Common myeloid progenitor, CD34-positive (primary cell): ENCODE measurements at places on chromosomes 11 and 22.
A peak's percentile ranks its signal among the peaks of the same experiment; 100 is the strongest.

GRCh38 chr22:45335854-45336522, 26.3 kb downstream of the FAM118A start:
- peak; percentile 69 for DNase-seq
- peaks cover 10% of the 10 kb centered on the region for H3K36me3 ChIP-seq
- peaks cover 43% of the 10 kb centered on the region for H3K4me1 ChIP-seq

GRCh38 chr22:44037519-44038375, 13.6 kb downstream of the PARVB start:
- peaks cover 2% of the 10 kb centered on the region for H3K4me1 ChIP-seq
- DNase-seq: no peak
- no peaks in the 10 kb centered on the region for H3K36me3 ChIP-seq
- H3K27me3 ChIP-seq: no peaks in the 10 kb centered on the region
- H3K27ac ChIP-seq: no peak overlapping the region
- no peak overlapping the region for H3K4me3 ChIP-seq

GRCh38 chr11:63915961-63916836, 765 bp downstream of the RCOR2 start:
- H3K36me3 ChIP-seq: no peaks in the 10 kb centered on the region
- peak; percentile 51 for DNase-seq
- H3K4me1 ChIP-seq: no peaks in the 10 kb centered on the region
- H3K27me3 ChIP-seq: no peaks in the 10 kb centered on the region

- no peaks in the 10 kb centered on the region for H3K36me3 ChIP-seq
- DNase-seq: no peak
- H3K4me3 ChIP-seq: no peak overlapping the region
Observed at GRCh38 chr22:27480487-27480886, 321.1 kb downstream of the MN1 start.

GRCh38 chr11:103215812-103216211, 106.6 kb downstream of the DYNC2H1 start:
- no peak overlapping the region for H3K4me3 ChIP-seq
- H3K27me3 ChIP-seq: no peaks in the 10 kb centered on the region
- no peak for DNase-seq
- H3K36me3 ChIP-seq: no peaks in the 10 kb centered on the region
- H3K4me1 ChIP-seq: no peaks in the 10 kb centered on the region
